ENCODE measurements at places on chromosomes 4 and X.

DNA sequence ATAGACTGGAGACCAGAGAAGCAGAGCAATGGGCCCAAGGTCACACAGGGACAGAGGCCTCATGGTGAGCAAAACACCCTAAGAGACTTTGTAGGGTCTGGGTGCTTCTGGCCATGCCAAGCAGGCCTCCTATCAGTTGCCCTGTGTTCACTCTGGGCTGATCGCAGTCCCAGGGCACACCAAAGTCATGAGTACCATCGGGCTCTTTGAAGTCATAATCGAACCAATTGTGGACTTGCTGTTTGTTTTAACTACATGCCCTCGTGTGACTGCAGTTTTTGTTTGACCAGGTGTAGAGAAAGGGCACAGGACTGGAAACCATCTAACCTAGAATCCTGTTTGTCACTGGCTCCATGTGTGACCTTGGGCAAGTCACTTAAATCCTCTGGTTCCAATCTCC lies 172.5 kb upstream of the CPEB2 start:
- DNase-seq, result no peak

DNA sequence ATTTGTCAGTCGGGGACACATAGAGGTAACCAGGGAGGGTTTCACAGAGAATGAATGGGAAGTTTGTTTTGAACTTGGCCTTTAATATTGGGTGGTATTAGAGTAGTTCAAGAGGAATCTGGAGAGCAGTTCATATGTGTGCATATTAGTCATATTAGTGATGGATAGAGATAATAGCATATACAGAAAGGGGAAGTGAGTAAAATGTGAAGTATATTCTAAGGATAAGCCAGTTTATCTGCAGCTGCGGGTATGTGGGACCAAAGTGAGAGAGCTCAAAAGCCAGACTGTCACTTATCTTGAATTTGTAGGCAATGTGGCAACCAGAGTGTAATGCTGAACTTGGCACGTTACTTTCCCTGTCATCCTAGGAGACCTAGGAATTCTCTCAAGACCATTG lies 169.9 kb downstream of the AFF2 start:
- no peak for DNase-seq

GRCh38 chr4:38266616-38267015 lies 306.4 kb downstream of the PTTG2 start:
- DNase-seq, result no peak

GRCh38 chrX:22165732-22166457 lies 106.8 kb upstream of the CBLL2 start:
- DNase-seq, result no peak

DNA sequence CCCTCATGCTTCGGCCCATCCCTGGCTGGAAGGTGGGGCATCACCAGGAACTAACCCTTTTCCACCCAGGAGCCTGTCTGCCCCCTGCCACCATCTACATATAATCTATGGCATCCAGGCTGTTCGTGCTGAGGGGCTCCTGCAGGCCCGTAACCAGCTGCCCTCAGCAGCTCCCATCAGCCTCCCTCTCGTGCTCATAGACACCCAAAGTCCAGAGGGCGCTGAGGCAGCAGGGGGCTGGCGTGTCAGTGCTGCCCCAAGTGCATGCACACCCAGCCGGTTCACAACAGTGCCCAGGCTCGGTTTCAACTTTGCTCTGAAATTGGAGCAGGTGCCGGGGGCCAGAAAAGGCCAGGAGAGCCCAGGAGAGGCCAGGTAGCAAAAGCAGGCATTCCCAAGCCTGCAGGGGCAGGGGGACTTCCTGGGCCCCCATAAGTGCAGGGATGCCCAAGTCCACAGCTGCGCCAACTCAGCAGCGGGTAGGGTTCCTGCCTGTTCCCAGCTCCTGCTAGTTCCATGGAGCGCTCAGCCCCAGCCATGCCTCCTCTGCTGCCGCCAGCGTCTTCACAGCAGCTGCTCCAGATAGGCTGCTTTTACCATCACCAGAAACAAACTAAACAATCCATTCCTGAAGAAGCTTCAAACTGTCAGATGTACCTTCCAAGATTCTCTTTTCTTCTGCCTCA lies 558.2 kb upstream of the GNPDA2 start:
- DNase-seq, result no peak

GRCh38 chr4:134518574-134519217 lies 317.1 kb upstream of the PABPC4L start:
- no peak for DNase-seq

Measured in stimulated activated CD4-positive, alpha-beta T cell treated with anti-CD3 and anti-CD28 coated beads, Interleukin-1b, Interleukin-23, amount 100 ng/mL, for 1 hour (primary cell).